Type B pancreatic cell (in vitro differentiated cells): ENCODE measurements at places on chromosomes 3 and 15.

DNA sequence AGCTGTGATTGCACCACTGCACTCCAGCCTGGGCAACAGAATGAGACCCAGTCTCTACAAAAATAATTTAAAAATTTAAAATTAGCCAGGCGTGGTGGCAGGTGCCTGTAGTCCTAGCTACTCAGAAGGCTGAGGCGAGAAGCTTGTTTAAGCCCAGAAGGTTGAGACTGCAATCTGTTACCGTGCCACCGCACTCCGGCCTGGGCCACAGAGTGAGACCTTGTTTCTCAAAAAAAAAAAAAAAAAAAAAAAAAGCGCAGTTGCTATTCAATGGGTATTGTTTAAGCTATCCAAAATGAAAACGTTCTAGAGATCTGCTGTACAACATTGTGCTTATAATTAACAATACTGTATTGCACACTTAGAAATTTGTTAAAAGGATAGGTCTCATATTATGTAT is 24.0 kb downstream of the ZNF148 start:
- no peak overlapping the region for H3K27ac ChIP-seq
- DNase-seq, result no peak

DNA sequence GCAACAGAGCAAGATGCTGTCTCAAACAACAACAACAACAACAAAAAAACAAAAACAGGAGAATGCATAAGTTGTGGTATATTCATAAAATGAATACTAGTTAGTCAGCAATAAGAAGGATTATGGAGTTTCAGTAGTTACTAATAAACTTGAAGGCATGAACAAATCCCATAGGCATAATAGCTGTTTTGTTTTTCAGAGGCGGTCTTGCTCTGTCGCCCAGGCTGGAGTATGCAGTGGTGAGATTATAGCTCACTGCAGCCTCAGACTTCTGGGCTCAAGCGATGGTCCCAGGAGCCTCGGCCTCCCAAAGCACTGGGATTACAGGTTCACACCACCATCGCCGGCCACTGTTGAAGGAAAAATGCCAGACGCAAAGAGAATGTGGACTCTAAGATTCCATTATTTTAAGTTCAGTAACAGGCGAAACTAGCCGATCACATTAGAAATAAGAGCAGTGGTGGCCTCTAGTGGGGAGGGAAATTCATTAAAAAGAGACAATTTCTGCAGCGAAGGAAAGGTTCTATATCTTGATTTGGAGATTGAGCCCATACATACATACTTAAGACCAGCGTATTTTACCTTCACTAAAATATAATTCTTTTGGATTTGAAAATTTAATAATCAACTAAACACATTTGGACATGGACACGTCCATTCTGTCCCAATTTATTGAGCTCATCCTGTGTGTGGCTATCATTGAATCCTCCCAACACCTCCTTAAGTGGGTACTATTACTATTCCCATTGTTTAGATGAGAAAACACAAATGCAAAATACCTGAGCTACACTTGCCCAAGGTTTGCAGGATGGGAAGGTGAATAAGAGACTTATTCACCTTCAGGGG is 27.4 kb upstream of the HDAC11 start:
- H3K27ac ChIP-seq, result peak overlapping the region; percentile 92
- no peaks in the 10 kb centered on the region for H3K36me3 ChIP-seq
- H3K4me1 ChIP-seq, result peaks cover 23% of the 10 kb centered on the region
- H3K27me3 ChIP-seq, result no peaks in the 10 kb centered on the region
- DNase-seq, result no peak
- peak overlapping the region; percentile 90 for H3K4me3 ChIP-seq

DNA sequence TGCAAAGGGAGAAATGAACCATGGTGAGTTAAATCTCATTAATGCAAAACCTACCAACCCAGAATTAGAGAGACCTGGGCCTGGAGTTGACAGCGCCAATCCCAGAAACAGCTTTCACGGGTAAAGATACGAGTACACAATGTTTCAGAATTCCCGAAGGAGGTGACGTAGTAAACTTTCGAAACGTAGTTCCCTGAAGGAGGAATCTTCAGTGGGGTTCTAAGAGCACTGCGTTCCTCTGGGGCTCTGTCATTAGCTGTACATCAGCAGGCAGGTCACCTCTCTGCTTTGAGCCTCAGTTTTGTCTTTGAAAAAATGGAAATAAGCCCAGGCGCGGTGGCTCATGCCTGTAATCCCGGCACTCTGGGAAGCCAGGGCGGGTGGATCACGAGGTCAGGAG is 152.3 kb downstream of the XXYLT1 start:
- H3K27ac ChIP-seq, result peak overlapping the region; percentile 42
- peaks cover 32% of the 10 kb centered on the region for H3K4me1 ChIP-seq
- H3K36me3 ChIP-seq, result no peaks in the 10 kb centered on the region
- DNase-seq, result no peak

GRCh38 chr3:112092496-112093179 is 6.4 kb downstream of the C3orf52 start:
- peak overlapping the region; percentile 71 for H3K27ac ChIP-seq
- peak overlapping the region; percentile 38 for H3K4me3 ChIP-seq
- DNase-seq, result no peak
- H3K4me1 ChIP-seq, result peaks cover 41% of the 10 kb centered on the region
- H3K36me3 ChIP-seq, result peaks cover 12% of the 10 kb centered on the region

DNA sequence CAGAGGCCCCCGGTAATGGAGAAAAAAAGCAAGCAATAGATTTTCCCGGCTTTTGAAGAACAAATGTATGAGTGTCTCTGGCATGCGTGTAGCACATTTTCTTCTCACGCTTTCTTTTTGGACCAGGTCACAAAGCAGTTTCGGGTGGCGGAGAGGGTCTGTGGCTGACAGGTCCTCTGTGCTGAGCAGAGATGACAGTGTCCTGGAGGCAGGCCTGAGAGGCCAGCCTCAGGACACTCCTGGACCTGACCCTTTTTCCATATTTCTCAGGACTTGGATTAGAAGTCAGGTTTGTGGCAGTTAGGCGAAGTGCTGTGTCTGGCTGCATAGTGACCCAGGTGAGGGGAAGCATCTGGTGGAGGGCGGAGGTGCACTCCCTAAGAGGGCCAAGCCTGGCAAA is 52.9 kb downstream of the KLF13 start:
- peaks cover 9% of the 10 kb centered on the region for H3K36me3 ChIP-seq
- no peak for DNase-seq
- peaks cover 8% of the 10 kb centered on the region for H3K4me1 ChIP-seq
- no peak overlapping the region for H3K27ac ChIP-seq

DNA sequence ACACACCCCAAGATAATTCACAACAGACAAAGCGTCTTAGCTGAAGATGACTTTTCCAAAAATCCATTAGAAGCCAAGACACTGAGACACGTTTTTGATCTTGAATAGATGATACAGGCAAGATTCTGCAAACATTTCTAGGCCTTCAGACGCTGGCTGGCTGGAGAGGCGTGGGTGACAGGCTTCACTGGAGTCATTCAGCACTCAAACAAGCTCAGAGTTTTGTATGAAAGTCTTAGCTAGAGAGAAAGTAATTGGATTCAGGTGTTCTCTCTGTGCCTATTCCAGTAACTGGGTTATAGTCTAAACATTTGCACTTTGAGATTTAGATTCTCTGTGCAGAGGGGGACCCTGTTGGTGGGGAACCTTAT is 147.7 kb upstream of the BHLHE40 start:
- H3K4me3 ChIP-seq, result peak overlapping the region; percentile 47
- H3K36me3 ChIP-seq, result no peaks in the 10 kb centered on the region
- no peak for DNase-seq
- peaks cover 28% of the 10 kb centered on the region for H3K4me1 ChIP-seq
- H3K27ac ChIP-seq, result peak overlapping the region; percentile 85

- H3K36me3 ChIP-seq, result no peaks in the 10 kb centered on the region
- peaks cover 14% of the 10 kb centered on the region for H3K4me1 ChIP-seq
- H3K4me3 ChIP-seq, result no peak overlapping the region
- DNase-seq, result no peak
- H3K27me3 ChIP-seq, result no peaks in the 10 kb centered on the region
- no peak overlapping the region for H3K27ac ChIP-seq
Observed at GRCh38 chr3:151630035-151630434, 103.7 kb upstream of the AADACL2 start.

- H3K4me3 ChIP-seq, result no peak overlapping the region
- DNase-seq, result no peak
- no peaks in the 10 kb centered on the region for H3K36me3 ChIP-seq
- H3K27me3 ChIP-seq, result no peaks in the 10 kb centered on the region
- H3K4me1 ChIP-seq, result no peaks in the 10 kb centered on the region
Observed at GRCh38 chr3:58874248-58874741, 175.5 kb downstream of the CFAP20DC start.

DNA sequence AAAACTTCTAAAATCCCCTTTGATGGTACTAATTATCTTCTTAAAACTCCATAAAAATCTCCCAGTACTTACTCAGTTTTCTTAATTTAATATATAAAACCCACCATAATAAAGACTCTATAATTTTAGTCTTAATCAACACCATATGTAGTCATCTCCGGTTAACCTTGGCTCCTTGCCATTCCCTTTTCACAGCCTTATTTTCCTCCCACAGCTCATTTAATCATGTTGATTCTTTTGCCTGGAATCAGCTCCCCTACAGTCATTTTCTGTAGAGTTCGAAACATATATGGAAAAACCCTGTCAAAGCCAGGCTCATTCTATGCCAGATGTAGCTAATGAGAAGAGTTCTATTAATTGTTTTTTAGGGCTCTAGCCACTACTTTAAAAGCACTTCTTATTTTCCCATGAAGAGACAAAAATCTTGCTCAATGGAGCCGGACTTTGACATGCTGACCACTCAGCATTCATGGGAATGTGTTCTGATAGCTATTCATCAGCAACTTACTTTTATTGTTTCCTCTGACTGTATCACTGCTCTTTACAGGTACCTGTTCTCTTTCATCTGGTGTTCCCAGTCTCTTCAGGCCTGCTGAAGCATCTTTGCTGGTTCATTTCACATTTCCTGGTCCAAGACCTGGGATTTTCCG is 573.4 kb downstream of the NAALADL2 start:
- H3K27me3 ChIP-seq, result no peaks in the 10 kb centered on the region
- peaks cover 30% of the 10 kb centered on the region for H3K4me1 ChIP-seq
- DNase-seq, result no peak
- no peak overlapping the region for H3K27ac ChIP-seq

- H3K27me3 ChIP-seq, result no peaks in the 10 kb centered on the region
- H3K27ac ChIP-seq, result no peak overlapping the region
- no peak for DNase-seq
- H3K4me1 ChIP-seq, result peaks cover 5% of the 10 kb centered on the region
- peaks cover 3% of the 10 kb centered on the region for H3K36me3 ChIP-seq
Observed at GRCh38 chr3:187832202-187832601, 86.9 kb upstream of the BCL6 start.

DNA sequence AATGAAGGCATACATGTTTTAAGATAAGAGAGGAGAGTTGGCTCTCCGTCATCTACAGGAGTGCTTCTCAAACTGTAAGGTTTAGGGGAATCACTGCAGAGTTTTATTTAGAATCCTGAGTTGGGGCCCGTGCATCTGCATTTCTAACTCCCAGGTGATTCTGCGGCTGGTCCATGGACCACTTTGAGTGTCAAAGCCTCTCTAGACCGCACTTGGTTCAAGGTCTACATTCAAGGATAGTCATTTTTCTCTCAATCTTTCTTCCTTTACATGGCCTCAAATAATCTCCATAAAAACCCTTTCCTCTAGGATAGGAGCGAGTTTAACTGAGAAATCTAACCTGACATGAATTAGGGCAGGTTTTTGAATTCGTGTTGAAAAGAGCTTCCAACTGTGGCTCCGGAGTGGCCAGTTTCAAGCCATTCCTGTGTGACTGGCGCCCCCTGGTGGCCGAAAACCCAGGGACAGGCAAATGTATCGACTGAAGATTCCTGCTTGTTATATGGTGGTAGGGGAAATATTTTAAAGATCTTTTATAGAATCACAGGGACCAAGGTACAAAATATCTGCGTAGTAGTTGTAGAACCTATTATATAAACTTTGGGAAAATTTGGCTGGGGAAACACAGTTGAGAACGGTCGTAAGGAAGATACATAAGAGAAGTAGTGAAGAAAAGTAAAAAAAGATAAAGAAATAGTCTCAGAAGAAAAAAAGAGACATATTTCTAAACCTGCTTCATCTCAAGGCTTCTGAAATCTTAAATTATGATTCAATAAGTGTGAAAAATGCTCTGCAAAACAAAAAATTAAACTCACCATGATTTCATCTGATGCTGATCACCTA is 11.9 kb downstream of the GABRR3 start:
- DNase-seq, result peak; percentile 91
- H3K4me3 ChIP-seq, result no peak overlapping the region
- H3K27me3 ChIP-seq, result peaks cover 26% of the 10 kb centered on the region
- no peaks in the 10 kb centered on the region for H3K36me3 ChIP-seq
- H3K4me1 ChIP-seq, result peaks cover 17% of the 10 kb centered on the region

DNA sequence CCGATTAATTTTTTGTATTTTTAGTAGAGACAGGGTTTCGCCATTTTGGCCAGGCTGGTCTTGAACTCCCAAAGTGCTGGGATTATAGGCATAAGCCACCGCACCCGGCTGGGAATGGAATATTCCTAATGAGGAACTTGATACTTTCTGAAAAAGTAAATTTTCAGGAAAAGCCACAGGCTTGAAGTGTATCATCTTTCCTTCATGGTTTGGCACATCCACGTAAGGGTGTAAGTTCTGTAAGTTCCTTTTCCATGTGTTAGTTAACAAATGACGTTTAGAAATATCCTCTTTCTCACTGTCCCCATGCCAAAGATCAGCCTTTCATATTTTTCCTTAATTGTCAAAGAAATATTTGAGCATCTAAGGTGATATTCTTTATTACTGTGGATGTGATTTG is 24.9 kb downstream of the TMEM45A start:
- H3K36me3 ChIP-seq, result peaks cover 14% of the 10 kb centered on the region
- H3K27me3 ChIP-seq, result peaks cover 6% of the 10 kb centered on the region
- H3K27ac ChIP-seq, result no peak overlapping the region
- no peaks in the 10 kb centered on the region for H3K4me1 ChIP-seq

DNA sequence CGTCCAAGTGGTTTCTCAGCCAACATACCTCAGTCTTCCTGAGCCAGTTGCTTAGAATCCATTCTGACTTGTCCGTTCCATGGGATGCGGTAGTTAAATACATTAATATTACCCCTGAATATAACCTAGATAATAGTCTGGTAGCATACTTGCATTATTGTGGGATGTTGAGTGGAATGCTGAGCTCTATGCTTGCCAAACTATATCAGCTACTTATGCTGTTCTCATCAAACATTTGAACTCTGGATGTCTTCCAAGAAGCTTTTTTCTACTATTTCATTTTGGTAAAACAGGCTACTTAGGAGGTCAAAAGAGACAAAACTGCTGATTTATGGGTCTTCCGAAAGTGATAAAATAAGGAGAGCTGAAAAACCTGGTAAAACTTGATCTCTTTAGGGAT is 429.5 kb downstream of the NAALADL2 start:
- no peaks in the 10 kb centered on the region for H3K27me3 ChIP-seq
- no peak overlapping the region for H3K27ac ChIP-seq
- no peak for DNase-seq
- H3K36me3 ChIP-seq, result no peaks in the 10 kb centered on the region

- peaks cover 14% of the 10 kb centered on the region for H3K36me3 ChIP-seq
- H3K27ac ChIP-seq, result no peak overlapping the region
- no peaks in the 10 kb centered on the region for H3K27me3 ChIP-seq
- no peak overlapping the region for H3K4me3 ChIP-seq
Observed at GRCh38 chr3:61936344-61936937, 375.1 kb downstream of the PTPRG start.

- H3K4me3 ChIP-seq, result no peak overlapping the region
- H3K4me1 ChIP-seq, result peaks cover 10% of the 10 kb centered on the region
- no peak for DNase-seq
- peak overlapping the region; percentile 99 for H3K27ac ChIP-seq
- peaks cover 8% of the 10 kb centered on the region for H3K27me3 ChIP-seq
- no peaks in the 10 kb centered on the region for H3K36me3 ChIP-seq
Observed at GRCh38 chr15:78987556-78988360, 42.9 kb upstream of the CTSH start.
